Activated T-cell treated with anti-CD3 and anti-CD28 coated beads for 24 hours (primary cell): ENCODE measurements at places on chromosomes 5 and 9.

DNA sequence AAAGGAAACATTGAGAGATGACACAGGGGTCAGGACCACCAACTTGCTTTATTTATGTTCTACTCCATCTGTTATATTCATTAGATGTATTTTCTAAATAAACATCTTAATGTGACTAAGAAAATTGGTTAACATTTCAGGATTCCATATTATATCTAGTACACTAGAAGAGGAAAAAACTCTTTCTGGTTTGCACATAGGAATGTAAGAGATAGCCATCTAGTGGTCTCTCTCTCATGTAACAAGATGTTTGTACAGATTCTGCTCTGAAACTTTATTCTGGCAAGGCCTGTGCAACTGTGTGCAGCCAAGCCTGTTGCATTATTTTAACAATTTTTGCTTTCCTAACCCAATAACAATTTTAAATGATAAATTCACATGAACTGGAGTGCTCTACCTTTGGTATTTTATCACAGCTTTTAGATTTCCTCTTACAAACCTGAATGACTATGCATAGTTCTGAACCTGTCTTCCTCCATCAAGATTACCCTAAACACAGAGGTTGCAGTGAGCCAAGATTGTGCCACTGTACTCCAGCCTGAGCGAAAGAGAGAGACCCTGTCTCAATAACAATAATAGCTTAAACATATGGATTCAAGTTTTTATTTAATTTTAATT is 148.2 kb downstream of the GIN1 start:
- DNase-seq, result no peak

- no peak for DNase-seq
Measured at GRCh38 chr5:44372028-44372427, 17.2 kb downstream of the FGF10 start.

DNA sequence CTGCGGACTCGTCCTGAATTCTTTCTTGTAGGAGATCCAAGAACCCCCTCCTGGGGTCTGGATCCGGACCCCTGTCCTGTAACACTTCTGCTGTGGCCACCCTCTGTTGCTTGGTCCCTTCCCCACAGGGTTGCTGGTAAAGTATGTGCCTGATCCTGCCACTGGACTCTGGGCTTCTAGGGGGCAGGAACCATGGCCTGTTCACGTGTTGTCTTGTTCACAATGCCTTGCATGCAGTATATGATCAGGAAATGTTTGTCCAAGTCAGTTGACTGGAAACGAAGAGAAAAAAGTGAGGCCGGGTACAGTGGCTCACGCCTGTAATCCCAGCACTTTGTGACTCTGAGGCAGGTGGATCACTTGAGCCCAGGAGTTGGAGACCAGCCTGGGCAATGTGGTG is 139.3 kb upstream of the ALDH1B1 start:
- DNase-seq, result no peak

DNA sequence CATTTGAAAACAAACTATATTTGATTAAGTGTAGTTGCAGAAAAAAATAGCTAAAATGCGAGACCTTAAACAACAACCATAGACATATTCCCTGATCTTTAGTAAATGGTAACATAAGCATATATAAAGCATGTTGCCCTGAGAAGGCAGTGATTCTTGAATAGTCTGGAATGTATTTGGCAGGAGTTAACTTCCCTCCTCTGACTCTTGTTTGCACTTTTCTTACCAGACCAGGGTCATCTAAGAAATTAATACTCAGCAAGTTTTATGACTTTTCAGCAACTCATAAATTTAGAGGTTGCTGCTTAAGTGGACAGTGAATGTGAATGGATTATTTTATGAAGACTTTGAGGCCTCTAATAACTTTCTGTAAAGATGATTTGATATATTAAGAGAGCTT is 55.3 kb upstream of the NUDT12 start:
- no peak for DNase-seq
